Chondrocyte (in vitro differentiated cells): ENCODE measurements at places on chromosomes 7 and 10. TPM values are rescaled to one million over a fixed set of nuclear protein-coding genes. Genes with fewer than 3 reads are reported as not detected.

The RET gene
- total RNA-seq: 0.12 to 0.18 TPM in 2 of 3 replicates, not detected in the other

The SGCE gene
- 61.1 to 76.8 TPM (median 72.3 TPM) in 3 replicates for total RNA-seq

DNA sequence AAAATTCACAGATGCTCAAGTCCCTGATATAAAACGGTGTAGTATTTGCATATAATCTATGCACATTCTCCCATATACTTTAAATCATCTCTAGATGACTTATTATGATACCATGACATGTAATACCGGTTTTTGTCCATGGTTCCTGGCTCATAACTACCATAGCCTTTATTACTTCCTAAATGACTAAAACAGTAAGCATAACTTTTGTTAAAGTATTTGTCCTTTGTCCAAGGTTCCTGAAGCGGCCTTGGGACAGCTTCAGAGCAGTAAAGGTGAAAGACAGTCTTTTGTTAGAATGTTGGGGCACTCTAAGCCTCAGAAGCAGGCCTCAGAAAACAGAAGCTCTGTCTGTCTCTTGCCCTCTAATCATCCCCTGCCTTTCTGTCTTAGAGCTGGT, 4.0 kb downstream of the CRCP start:
- no peak overlapping the region for H3K4me3 ChIP-seq
- no peaks in the 10 kb centered on the region for H3K27me3 ChIP-seq
- H3K4me1 ChIP-seq: peaks cover 29% of the 10 kb centered on the region
- H3K27ac ChIP-seq: no peak overlapping the region
- no peaks in the 10 kb centered on the region for H3K36me3 ChIP-seq
- no peak for DNase-seq

- no peak overlapping the region for H3K4me3 ChIP-seq
- H3K4me1 ChIP-seq: peaks cover 22% of the 10 kb centered on the region
- H3K27ac ChIP-seq: peak overlapping the region; percentile 93
- H3K27me3 ChIP-seq: peaks cover 13% of the 10 kb centered on the region
Observed at GRCh38 chr7:159098424-159098786, 46.3 kb downstream of the VIPR2 start.

DNA sequence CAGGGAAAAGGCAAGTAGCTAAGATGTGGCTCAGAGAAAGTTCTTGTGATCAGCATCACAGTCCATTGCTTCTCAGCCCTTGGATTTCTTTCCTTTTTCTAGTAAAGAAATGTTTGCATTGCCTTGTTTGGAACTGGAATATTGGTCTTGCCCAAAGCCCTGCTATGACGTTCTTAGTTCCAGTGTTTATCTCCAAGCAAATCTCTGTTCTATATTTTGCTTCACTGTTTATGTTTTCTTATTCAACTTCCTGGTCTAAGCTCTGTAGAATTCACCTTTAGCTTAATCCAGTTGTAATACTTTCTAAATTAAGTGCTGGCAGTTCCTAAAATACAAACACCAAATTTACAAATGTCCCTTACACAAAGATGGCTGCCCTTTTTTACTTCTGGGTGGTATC, 88.7 kb upstream of the ZNF438 start:
- H3K4me3 ChIP-seq: no peak overlapping the region
- no peak for DNase-seq
- no peaks in the 10 kb centered on the region for H3K36me3 ChIP-seq
- peak overlapping the region; percentile 17 for H3K27ac ChIP-seq

DNA sequence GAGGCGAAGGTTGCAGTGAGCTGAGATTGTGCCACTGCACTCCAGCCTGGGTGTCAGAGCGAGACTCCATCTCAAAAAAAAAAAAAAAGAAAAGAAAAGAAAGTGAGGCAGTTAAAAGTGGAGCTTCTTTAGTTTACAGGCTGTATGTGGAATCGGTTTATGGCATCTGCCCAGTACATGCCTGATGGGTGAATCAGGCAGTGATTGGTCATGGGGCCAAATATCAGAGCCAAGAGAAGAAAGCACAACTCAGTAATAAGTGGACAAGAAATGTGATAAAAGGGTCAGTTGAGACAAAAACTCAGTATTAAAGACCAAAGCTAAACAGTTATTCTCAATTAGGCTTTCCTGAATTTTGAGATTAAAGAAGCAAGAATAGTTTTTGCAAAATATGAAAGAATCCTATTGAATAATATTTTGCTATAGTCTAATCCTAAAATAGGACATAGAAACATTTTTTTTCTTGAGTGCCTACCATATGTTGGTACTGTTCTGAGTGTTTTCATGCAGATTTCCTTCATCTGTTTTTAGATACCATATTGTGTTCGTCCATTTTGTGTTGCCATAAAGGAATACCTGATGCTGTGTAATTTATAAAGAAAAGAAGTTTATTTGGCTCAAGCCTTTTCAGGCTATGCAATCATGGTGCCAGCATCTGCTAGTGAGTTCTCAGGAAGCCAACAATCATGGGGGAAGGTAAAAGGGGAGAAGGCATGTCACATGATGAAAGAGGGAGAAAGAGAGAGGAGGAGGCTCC, 14.4 kb downstream of the CDC14C start:
- no peaks in the 10 kb centered on the region for H3K27me3 ChIP-seq
- no peak for DNase-seq
- H3K36me3 ChIP-seq: no peaks in the 10 kb centered on the region
- H3K4me1 ChIP-seq: no peaks in the 10 kb centered on the region

DNA sequence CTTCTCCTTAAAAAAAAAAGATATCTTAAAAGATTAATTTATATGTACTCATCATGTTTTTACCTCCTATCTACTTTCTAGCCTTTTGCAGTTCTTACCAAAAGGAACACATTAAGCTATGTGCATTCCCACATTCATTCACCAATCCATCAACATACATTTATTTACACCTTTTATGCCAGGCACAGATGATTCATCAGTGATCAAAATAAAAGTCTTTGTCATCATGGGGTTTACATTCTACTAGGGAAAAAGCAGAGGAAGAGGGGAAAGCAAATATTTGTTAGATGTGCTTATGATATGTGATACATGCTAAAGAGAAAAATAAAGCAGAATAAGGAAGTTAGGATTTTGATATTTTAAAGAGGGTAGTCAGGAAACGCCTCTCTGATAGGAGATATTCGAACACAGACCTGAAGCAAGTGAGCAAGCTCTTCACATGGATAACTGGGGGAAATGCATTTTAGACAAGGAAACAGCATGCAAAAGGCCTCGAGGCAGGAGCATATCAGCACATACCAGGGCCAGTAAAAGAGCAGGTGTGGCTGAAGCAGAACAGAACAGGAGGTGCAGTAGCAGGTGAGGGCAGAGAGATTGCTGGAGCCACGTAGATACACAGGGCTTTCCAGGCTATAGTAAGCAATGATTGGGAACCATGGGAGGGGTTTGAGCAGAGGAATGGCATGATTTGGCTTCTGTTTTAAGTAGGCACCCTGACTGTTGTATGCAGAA, 67.4 kb downstream of the REEP3 start:
- H3K36me3 ChIP-seq: peaks cover 2% of the 10 kb centered on the region
- H3K4me3 ChIP-seq: no peak overlapping the region
- H3K4me1 ChIP-seq: peaks cover 27% of the 10 kb centered on the region

DNA sequence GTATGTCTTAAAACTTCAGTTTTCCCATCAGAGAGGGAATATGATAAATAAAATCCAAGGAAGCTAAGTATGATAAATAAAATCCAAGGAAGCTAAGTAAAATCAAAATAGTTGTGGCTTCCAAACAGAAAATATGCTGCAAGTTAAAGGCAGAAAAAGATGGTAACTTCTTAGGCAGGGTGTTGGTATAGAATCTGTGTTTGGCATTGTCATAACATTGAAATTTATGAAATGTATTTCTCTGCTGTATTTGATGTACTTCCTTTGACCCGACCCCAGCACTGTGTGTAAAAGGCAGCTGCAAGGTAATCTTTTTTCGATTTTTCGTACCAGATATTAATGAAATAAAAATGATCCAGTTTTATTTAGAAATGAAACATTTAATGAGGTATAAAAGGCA, 537.2 kb downstream of the TFEC start:
- H3K4me3 ChIP-seq: no peak overlapping the region
- H3K4me1 ChIP-seq: peaks cover 31% of the 10 kb centered on the region
- no peaks in the 10 kb centered on the region for H3K27me3 ChIP-seq
- H3K27ac ChIP-seq: no peak overlapping the region
- DNase-seq: no peak
- no peaks in the 10 kb centered on the region for H3K36me3 ChIP-seq

DNA sequence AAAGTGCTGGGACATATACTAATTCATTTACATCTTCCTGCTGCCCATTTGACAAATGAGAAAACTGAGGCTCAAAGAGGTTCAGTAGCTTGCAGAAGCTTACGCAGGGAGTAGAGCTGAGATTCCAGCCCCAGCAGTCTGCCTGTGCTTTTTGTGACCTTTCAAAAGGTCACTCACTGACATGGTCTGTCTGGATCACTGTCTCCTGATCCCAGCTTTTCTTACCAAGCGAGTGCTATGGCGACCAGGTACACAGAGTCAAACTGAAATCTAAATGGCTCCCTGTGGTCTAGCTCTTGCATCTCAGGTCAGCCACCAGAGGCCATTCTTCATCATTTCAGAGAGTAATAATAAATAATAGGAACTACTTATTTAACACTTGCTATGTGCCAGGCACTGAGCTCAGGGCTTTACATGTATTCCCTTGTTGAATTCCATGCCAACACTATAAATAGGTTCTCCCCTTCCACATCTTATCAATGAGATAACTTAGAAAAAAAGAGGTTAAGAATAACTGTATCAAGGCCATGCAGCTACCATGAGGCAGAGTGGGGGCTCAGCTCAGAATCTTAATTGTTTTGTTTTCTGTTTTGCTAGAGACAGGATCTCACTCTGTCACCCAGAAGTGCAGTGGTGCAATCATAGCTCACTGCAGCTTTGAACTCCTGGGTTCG, 381.0 kb downstream of the CALN1 start:
- H3K36me3 ChIP-seq: no peaks in the 10 kb centered on the region
- no peaks in the 10 kb centered on the region for H3K27me3 ChIP-seq
- H3K4me1 ChIP-seq: no peaks in the 10 kb centered on the region
- no peak for DNase-seq
- no peak overlapping the region for H3K4me3 ChIP-seq

GRCh38 chr7:155217634-155218033, 80.0 kb upstream of the INSIG1 start:
- no peak overlapping the region for H3K4me3 ChIP-seq
- no peaks in the 10 kb centered on the region for H3K36me3 ChIP-seq
- no peaks in the 10 kb centered on the region for H3K27me3 ChIP-seq
- peaks cover 19% of the 10 kb centered on the region for H3K4me1 ChIP-seq
- no peak overlapping the region for H3K27ac ChIP-seq
- DNase-seq: no peak

GRCh38 chr7:23012186-23012585, 1.7 kb downstream of the HYCC1 start:
- no peak overlapping the region for H3K27ac ChIP-seq
- peaks cover 8% of the 10 kb centered on the region for H3K4me1 ChIP-seq
- no peaks in the 10 kb centered on the region for H3K36me3 ChIP-seq
- no peak for DNase-seq
- no peaks in the 10 kb centered on the region for H3K27me3 ChIP-seq
- H3K4me3 ChIP-seq: no peak overlapping the region

DNA sequence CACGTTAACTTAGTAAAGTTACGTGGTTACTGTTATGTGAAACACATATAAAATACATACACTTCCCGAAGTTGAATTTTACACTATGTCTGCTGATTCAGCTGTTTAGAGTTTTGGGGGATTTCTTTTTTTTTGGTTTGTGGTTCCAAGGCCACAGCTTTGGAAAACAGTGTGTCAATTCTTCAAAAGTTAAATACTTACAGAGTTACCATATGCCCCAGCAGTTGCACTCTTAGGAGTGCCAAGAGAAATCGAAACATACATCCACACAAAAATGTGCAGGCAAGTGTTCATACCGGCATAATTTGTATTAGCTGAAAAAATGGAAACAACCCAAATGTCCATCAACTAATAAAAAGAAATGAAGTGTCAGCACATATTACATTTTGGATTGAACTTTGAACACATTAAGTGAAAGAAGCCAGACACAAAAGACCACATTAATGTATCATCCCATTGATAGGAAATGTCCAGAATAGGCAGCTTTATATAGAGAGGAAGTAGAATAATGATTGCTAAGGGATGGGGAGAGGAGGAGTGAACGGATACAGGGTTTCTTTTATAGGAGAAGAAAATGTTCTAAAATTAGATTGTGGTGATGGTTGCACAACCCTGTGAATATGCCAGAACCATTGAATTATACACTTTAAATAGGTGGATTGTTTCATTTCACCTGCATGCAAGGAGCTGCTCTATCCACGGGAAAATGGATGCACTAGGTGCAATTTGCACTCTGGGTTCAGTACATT, 17.6 kb downstream of the APBB1IP start:
- peaks cover 11% of the 10 kb centered on the region for H3K27me3 ChIP-seq
- DNase-seq: no peak
- H3K27ac ChIP-seq: no peak overlapping the region
- no peaks in the 10 kb centered on the region for H3K4me1 ChIP-seq

GRCh38 chr10:121135512-121135911, 284.4 kb downstream of the WDR11 start:
- peaks cover 3% of the 10 kb centered on the region for H3K27me3 ChIP-seq
- H3K27ac ChIP-seq: no peak overlapping the region
- H3K4me1 ChIP-seq: peaks cover 7% of the 10 kb centered on the region
- DNase-seq: no peak

DNA sequence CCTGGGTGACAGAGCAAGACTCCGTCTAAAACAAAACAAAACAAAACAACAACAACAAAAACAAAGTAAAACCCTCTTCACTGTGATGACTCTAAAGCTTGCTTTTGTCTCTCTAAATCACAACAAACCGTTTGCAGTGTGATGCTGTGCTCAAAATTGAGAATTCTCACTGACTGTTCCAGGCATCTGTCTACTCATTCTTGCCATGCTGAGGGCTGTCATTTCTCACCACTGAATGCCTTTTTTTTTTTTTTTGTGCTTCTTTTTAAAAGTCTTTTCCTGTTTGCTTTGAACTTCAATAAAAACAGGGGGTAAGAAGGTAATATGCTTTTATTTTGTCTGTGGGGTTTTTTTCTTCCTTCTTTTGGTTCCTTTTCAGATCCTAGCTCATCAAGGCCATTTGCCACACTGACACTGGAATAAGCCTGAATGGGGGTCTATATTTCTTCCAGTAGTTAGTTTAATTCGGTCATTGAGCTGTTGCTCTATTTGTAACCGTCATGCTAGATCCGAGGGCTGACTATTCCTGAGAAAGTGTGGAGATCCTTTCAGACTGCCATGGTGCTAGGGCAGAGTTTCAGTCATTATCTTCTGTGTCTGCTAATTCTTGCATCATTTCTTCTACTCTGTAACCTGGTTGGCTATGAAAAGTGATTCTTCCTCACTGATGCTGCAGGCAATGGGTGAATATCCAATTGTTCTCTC, 10.6 kb downstream of the FAS start:
- H3K27ac ChIP-seq: peak overlapping the region; percentile 0
- no peaks in the 10 kb centered on the region for H3K27me3 ChIP-seq
- no peak overlapping the region for H3K4me3 ChIP-seq
- H3K4me1 ChIP-seq: peaks cover 23% of the 10 kb centered on the region
